ENCODE measurements at places on chromosomes 13 and 19. TPM values are rescaled to one million over a fixed set of nuclear protein-coding genes. Genes with fewer than 3 reads are reported as not detected.

The PRDX2 gene
- total RNA-seq = 150 TPM

The CASP14 gene
- total RNA-seq = not detected

The CCL25 gene
- total RNA-seq = not detected

The KLK15 gene
- total RNA-seq = not detected

The CEACAM16 gene
- total RNA-seq = not detected

The ZNF578 gene
- total RNA-seq = 3.2 TPM

- DNase-seq = no peak
Observed at GRCh38 chr19:35337097-35337983, 8.4 kb downstream of the CD22 start.

DNA sequence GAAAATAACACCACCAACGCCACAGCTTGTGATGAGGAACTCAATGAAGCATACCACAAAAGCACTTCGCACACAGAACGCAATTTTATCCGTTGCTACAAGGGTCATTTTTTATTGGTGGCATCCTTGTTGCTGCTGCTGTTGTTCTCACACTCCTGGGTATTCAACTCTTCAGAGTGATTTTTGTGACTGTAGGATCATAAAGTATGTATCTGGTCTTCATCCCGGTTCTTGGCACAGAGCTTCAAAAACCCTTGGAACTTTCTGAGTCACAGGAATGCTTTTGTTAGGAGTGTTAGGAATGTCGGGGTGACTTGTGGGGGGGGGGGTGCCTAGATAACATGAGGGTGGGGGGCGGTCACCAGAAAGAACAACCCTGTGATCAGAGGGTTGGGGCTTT is 108.4 kb downstream of the ZNF557 start:
- DNase-seq = no peak

DNA sequence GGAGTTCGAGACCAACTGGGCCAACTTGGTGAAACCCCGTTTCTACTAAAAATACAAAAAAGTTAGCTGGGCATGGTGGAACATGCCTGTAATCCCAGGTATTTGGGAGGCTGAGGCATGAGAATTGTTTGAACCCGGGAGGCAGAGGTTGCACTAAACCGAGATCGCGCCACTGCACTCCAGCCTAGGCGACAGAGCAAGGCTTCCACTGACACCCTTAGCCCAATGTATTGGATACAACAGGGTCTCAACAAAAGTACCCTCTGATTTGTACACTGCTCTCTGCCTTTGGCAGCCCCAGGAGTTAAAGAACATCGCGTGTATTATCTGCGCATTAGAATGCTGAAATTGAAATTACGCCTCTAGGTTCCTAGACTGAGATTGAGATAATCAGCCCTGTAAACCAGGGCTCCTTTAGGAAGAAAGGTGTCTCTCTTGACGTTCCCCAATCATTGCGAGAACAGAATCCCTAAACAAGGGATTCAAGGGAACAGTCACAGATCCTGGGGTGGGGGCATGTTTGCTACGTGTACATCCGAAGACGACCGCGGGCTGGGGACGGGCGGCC is 21.9 kb downstream of the IPO5 start:
- no peak for DNase-seq

GRCh38 chr13:33263976-33264619 is 21.5 kb downstream of the STARD13 start:
- no peak for DNase-seq

DNA sequence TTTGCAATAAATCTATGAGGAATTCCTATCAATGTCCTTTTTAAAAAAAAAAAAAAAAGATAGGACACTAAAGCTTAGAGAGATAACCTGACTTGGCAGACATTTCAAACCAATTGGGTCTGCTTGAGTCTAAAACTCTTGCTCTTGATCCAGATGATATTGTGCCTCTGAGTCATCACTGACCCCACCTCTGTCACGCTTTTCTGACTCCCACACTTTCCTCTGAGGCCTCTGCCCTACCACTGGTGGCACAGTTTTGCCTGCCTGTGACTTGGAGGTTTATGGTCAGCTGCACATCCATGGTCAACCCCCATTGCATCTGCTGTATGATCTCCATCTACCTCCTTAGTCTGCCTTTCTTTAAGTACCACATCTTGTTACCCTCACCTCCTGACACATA is 328.7 kb downstream of the SPRY2 start:
- no peak for DNase-seq

GRCh38 chr19:13018035-13018914 is 23.0 kb downstream of the NFIX start:
- DNase-seq = no peak

DNA sequence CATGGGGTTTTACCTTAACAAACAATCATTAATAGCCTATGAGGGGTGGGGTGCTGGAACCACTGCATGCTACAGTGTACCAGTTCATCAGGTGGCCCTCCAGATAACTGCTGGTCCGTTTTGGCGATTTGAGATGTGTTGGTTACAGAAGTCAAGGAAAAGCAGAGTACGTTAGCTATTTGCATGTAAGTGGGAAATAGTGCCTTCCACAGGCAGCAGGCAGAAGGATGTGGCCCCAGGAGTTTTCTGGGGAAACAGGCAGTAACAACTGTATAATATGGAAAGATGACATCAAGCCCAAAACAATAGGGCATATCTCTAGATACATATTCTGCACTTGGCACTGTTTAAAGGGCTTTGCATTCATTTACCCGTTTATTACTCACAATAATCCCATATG is 245.7 kb downstream of the COL4A1 start:
- no peak for DNase-seq

DNA sequence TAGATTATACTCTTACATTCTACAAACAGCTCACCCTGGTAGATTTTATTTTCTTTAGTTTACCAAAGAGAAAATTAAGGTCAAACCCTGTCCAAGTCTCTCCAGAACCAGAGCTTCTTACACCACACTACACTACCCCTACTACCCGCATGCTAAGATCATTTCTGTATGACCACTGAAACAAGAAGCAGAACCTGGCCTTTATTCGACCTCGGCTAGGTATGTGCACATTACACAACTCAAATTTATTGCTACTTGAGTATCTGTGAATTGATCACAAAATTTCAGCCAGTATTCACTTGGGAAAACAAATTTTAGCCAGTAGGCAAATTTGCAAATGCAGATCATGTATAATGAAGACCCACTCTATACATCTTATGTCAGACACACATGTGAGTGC is 2437.0 kb downstream of the PCDH9 start:
- no peak for DNase-seq

GRCh38 chr19:33503030-33503429 is 18.6 kb downstream of the PEPD start:
- no peak for DNase-seq

- no peak for DNase-seq
Observed at GRCh38 chr13:31699650-31700049, 39.7 kb upstream of the RXFP2 start.

GRCh38 chr19:20840371-20840770 is 64.3 kb downstream of the ZNF66 start:
- no peak for DNase-seq

DNA sequence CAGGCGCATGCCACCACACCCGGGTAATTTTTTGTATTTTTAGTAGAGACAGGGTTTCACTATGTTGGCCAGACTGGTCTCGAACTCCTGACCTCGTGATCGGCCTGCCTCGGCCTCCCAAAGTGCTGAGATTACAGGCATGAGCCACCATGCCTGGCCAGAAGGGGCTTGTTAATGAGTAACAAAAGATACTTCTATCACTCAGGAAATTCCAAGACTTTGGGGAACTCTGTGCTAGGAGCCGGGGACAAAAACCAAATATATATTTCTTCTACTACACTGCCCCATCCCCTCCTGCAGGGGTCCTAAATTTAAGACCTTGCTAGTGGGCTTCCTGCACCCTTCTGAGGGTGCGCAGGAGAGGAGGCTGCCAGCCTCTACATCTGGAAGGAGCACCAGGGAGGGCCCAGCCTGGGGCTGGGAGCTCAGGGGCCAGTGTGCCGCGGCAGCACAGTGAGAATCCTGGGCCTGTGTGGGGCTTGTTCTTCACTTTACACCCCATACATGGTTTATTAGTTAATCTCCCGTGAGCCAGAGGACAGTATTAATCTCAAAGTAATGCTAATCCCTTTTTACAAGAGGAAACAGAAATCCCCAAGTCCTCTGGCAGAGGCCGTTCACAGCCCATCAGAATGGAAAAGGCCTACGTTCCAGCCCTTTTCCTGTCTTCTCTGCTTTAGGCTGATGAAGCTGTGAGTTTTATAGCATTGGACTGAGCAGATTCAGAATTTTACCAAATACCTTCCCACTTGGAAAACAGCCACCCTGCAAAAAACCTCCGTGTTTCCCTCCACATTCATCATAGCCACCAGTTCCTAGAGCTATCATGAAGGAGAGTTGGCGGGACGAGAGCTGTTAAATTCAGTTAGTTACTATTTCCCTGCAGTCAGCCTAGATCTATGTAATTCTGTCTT is 44.4 kb upstream of the NPAS1 start:
- DNase-seq = no peak

GRCh38 chr13:44969551-44970484 is 19.5 kb downstream of the NUFIP1 start:
- no peak for DNase-seq

DNA sequence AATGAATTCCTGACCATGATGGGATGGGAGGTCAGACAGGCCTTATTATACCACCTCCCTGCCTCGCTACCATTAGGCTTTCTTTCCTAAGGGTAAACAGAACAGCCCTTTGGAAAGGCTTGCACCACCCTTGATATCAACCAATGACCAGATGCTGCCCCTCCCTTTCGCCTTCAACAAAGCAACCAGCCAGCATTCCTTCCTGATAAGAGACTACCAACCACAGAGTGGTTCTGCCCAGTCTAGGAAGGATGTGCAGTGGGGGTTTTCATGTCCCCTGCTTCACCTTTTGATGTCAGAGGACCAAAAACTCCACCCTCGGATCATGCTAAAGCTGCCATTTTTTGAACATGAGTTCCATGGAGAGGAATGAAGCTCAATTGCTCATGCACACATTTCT is 21.7 kb downstream of the TEX30 start:
- no peak for DNase-seq

DNA sequence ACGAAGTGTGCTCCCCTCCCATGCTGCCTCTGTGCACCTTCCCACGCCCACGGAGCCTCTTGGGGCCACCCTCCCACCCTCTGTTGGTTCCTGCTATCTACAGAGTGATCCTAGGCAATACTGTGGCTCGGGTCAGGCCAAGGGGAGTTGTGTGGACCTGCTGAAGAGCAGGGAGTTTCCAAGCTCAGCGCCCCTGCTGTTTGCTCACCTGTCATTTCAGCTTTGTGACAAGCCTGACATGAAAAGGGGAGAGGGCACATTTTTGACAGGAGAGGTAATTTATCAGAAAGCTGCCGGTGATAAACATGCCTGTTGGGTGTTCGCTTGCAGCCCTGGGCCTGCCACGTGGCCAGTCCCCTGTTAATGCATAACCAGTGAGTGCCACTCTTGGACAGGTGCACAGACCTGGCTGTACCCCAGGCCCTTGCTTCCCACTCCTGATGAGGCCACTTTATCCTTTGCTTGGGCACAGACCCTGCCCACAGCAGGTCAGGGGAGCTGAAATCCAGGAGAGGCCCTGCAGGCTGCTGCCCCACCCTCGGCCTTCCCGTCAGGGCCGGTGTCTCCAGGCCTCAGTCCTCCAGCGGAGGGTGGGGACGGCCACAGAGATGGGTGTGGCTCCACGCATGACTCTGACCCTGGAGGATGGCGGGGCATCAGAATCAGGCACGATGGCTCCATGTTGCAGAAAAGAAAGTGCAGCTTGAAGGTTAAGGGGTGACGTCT is 201.5 kb upstream of the GPR12 start:
- no peak for DNase-seq

- peak; percentile 63 for DNase-seq
Observed at GRCh38 chr19:10553943-10554381, 10.3 kb downstream of the ATG4D start.

GRCh38 chr13:39602614-39603366 is at the start of gene LHFPL6:
Gene LHFPL6 (minus strand): TSS chr13:39603193.
- DNase-seq = peak; percentile 13

DNA sequence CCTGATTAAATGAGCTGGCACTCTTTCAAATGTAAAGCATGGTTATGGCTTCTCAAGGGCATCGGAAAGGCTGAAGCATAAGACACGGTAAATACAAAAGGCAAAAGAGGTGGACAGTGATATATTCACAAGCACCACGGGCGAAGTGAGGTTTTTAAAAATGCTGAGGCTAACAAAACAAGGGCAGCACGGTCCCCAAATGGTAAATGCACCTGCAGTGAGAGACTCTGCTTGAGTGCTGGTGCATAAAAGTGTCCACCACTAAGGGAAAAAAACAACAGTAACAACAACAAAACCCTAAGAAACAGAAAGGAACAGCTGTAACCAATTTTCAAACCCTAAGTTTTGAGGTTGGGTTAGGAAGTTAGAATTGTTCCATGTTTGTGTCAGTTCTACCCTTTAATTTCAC is 234.9 kb downstream of the PCDH9 start:
- no peak for DNase-seq

Data from T-cell (primary cell).